Natural killer cell (primary cell): ENCODE measurements at places on chromosomes 11 and 22. TPM values are rescaled to one million over a fixed set of nuclear protein-coding genes. Genes with fewer than 3 reads are reported as not detected.

The CCDC81 gene
- 0.64 TPM for total RNA-seq

The OR9Q1 gene
- not detected for total RNA-seq

The GGT1 gene
- 7.0 TPM for total RNA-seq

The MCAM gene
- 0.19 TPM for total RNA-seq

The MRGPRX4 gene
- total RNA-seq = not detected

The ZBED4 gene
- 21.1 TPM for total RNA-seq

The PRR33 gene
- not detected for total RNA-seq

The TOB2 gene
- total RNA-seq = 32.6 TPM

The RASD2 gene
- 0.20 TPM for total RNA-seq

The OR52I2 gene
- not detected for total RNA-seq

The GNAZ gene
- 4.5 TPM for total RNA-seq

The RASGRP2 gene
- total RNA-seq = 371 TPM

The OR10A6 gene
- total RNA-seq = not detected

The THY1 gene
- not detected for total RNA-seq

The ZNF214 gene
- total RNA-seq = not detected

The CECR2 gene
- total RNA-seq = 0.02 TPM

The ANO1 gene
- total RNA-seq = not detected

The YPEL4 gene
- total RNA-seq = 1.3 TPM

The LINC01488 gene
- not detected for total RNA-seq

The CYP2D6 gene
- 5.5 TPM for total RNA-seq

The TCN1 gene
- total RNA-seq = 0.50 TPM

The MRGPRF gene
- total RNA-seq = not detected

The DEFB131B gene
- total RNA-seq = not detected

The C11orf42 gene
- total RNA-seq = not detected

The BLID gene
- total RNA-seq = not detected

The GPHA2 gene
- not detected for total RNA-seq

The IFITM10 gene
- 6.5 TPM for total RNA-seq
